Activated CD8-positive, alpha-beta memory T cell treated with anti-CD3 and anti-CD28 coated beads for 1 hour (primary cell): ENCODE measurements at places on chromosomes 12 and 14.

DNA sequence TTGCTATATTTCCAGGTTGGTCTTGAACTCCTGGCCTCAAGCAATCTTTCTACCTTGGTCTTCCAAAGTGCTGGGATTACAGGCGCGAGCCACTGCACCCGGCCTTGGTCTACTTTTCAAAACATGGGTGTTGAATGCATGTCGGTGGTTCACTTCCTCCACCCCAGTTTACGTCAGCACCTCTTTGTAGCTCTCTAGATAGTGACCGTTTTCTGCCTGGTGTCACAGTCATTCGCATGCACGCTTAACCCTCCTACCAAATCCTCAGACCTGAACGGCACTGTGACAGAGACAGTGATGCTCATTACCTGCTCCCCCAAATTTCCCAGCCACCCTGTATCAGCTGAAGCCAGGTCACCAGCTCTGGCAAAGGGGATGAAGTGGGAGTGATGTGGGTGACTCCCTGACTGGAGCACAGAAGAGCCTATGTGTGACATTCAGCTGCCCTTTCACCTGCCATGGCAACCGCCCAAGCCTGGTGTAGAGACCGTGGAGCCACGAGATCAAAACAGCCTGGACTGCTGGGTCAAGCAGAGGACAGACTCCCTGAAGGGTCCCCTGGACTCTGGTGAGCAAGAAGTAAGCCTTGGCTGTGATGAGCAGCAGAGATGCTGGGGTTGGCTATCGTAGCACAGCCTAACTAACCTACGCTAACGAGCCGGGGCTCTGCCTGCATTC, 66.2 kb upstream of the GPR68 start:
- no peak for DNase-seq

DNA sequence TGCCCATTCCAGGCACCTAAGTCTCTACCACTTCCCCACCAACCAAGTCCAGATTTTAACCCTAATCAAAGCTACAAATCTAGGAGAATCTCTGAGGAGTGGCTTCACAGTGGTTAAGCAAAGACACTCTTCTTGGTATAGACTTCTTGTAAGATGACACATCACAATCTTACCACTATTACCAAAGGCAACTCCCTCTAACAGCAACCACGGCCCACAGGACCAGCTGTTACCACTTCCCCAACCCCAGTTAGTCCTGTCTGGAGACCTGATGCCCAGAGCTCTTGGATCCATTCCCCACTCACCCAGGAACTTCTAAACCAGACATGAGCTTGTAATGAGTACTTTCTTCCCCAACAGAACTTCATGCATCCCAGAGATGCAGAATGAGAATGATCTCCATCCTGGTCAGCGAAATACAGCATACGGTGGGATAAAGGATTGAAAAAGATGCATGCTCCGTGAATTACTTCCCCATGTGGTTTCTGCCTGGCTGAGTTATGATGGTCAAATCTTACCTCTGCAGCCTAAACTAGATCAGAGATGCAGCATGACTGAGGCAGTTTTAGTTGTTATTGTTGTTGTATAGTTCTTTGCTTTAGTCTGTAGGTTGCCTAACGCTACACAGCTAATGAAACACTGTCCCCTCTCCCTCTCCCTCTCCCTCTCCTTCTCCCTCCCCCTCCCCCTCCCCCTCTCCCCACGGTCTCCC, 87.7 kb upstream of the FOXN3 start:
- DNase-seq = no peak

DNA sequence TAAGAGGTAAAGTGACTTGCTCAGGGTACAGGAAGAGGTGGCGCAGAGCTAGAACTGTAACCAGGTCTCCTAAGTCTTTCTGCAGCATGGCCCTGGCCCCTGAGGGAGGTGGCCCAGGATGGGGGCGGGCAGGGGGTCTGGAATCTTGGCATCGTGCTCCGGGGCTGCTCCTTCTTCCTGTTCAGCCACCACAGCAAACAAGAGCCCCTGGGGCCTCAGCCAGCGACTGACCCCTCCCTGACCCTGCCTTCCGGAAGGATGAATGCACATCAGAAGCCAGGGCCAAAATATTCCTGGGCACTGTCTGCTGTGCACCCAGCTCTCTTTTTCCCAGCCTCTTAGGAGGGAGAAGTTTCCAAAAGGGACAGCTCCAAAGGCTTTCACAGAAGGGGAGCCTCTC, 242.8 kb downstream of the DPF3 start:
- DNase-seq = no peak

DNA sequence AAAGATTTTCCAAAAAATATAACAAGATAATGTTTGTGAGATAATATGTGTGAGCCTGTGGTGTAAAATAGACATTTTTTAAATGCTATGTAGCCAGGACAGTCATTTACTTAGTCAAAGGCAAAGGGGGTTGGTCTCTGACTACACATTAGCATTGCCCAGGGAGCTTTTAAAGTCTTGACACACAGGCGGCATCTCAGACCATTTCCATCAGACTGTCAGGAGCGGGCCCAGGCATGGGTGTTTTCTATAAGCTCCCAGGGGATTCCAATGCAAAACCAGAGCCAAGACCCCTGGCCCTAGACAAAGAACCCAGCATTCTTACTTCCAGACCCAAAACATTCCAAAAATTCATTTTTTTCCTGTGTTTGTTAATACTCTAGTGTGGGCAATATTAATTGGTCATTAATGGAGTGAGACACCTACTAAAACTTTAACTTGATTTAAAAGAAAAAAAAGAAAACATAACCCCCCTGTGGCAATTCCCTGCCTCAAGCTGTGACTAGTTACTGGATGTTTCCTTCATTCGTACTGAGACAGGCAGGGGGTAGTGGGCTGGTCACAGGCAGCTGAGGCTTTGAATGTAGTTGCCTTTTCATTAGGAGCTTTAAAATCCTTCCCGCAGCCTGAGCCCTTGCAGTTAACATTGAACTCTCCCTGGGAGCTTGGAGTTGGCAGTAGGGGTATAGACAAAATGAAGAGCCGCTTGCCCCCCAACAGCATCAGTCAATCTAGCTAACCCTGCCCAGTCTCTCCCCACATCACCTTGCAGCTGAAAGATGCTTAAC, 103.7 kb downstream of the CMKLR1 start:
- no peak for DNase-seq

- DNase-seq = no peak
Observed at GRCh38 chr12:13606290-13606689, 375.1 kb downstream of the GRIN2B start.

DNA sequence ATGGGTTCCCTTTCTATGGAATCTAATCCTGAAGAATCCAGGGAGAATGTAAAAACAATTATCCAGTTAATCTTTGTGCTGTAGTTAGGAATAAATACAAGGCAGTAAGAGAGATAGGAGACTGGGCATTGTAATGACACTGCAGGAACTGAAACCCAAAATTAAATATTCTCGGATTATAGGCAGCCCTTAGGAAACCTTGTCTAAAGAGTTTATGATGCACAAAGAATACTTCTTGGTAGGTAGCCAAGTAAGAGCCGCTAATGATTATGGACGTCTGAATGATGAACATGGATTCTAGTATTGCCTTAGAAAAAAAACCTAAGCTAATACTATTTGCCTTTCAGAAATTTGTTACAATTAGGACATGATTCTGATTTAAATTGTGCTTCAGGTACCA, 165.4 kb upstream of the LRIG3 start:
- no peak for DNase-seq

DNA sequence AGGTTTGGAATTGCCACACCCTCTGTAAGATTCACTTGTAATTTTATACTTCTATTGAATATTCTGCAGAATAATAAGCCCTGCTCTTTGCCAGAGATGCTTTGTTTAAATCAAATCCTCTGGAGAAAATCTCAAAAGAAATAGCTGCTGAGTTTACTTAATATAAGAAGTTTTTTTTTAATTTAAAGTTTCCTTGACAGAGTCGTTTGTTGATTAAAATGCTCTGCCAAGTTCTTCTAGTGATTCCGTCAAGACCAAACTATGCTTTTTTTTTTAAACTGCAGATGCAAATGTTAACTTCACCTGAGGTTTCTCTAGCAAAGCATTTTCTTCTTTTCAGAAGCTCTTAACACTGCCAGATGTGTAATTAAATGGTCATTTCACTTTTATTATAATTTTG, 13.4 kb upstream of the NAV3 start:
- no peak for DNase-seq

GRCh38 chr12:72089678-72090077, 151.0 kb downstream of the TPH2 start:
- DNase-seq = no peak

DNA sequence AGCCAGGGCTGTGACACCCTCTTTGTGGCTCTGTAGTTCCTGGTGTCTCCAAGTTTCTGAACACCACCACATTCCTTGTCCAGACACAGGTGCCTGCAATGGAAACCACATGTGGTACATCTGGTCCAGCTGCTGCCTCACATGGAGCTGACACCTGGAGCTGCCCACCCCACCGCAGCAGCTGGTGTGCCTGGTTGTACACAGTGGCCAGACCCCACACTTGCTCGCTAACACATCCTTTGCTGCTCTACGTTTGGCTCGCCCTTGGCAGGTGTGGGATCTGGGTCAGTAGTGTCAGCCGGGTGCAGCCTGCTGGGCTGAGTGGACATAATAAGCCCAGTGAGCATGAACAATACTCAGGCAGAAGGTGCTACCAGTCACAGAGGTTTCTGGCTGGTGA, 198.9 kb downstream of the ADGRD1 start:
- DNase-seq = no peak

DNA sequence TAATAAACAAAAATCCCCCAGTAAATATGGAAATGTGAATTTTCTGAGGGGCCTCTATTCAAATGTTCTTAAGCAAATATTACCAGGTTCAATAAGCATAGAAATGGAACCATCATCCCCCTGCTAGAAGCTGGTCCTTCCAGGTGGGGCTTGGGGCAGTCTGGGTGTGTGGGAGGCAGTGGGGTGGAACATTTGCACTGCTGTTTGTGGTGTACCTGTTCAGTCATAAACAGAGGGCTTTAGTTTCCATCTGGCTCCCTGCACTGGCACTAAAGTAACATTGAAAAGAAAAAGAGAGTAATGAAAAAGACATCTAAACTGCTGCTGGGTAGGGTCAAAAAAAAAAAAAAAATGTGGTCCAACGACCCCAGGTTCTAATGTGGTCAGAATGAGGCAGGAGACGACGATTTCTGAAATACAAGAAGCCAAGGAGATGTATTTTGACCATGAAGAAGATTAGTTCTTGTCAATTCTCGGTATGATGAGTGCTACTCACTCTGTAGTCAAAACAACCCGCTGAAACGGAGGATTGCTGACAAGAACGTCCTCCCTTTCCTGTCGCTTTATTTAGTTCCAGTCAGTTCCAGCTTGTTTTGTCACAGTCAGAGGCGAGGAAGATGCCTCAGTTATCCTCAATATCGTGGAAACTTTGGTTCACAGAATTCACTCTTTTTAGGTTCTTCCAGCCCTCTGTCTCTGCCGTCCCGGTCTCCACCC, 44.2 kb upstream of the MANSC4 start:
- DNase-seq = no peak

DNA sequence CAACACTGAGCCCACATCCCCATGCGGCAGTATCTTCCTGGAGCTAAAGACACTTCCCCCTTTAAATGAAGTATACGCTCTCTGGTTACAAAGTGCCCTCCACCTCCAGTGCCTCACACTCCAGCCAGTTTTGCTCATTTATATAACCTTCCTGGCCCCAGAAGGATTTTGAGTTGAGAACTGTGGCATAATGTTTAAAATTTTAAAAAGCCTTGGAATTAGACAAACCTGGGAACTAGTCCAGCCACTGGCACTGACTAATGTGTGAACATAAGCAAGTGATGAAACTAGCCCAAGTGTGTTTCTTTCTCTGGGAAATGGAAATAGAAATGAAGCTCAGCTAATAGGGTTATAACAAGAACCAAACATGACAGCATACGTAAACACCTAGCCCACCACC, 723.7 kb upstream of the USP15 start:
- no peak for DNase-seq

DNA sequence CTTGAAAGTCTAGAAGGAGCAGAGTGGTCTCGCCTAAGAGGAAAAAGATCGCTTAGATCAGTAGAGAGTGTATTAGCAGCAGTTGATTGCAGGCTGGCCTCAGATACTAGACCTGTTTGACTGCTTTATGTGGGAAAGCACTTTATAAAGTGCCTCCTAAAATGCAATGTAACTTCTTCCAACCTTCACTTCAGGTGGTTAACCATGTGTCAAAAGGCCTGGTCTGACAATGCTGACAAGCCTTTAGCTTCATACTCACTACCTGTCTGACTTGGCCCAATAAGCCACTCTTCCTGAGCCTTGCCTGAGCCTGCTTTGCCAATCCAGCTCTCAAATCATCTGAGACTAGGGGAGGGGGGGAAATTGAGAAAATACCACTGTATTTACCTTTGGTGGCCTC, 14.6 kb downstream of the MGAT4C start:
- no peak for DNase-seq

DNA sequence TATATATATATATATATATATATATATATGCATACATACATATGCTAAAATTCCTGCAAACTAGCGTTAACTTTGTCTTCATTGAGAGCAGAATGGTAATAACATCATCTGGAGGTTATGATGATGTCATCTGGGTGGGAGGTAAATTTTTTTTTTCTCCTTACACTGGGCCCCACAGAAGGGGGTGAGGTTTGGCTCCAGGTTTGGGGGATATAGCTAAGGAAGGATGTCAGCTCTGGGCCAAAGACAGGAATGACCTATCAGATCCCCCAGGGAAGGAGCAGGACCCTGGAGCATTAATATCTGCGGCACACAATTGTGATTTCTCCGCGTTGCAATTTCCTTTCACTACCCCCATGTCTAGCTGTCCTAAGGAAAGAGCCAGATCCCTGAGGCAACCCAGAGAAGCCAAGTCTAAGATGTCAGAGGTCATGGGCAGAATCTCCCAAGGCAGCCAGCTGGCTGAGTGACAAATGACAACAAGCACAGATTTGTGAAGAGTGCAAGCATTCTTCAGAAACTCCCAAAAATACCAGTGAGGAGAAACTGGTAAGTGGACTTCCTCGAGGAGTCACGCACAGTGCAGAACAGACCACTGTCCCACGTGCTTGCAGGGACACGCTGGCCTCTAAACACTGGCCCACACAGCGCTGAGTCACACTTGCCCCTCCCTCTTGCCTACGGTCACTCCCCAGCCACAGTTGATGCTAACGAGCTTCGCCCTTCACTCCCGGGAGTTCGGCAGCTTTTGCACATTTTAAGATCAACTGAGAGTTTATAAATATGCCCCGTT, 9.9 kb downstream of the UBC start:
- DNase-seq = no peak

- DNase-seq = no peak
Observed at GRCh38 chr12:93751864-93752610, 74.9 kb downstream of the CRADD start.

DNA sequence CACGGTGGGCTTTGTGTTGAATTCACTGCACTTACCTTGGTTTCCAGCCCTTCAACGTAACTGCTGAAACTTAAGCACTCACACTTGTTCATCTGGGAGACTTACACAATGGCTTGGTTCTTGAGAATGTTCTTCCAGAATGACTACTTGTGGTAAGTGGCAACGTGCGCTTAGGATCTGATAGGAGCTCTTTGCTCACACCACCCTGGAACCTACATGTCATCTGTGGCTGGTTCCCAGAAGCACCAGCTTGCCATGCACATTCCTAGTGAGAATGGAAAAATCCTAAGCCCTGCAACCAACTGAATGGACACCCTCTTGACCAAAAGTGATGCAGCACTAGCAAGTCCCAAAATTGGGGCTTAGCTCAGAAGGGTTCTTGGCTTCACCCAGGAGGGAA, 59.0 kb upstream of the FAM181A start:
- DNase-seq = no peak
